ENCODE measurements at places on chromosomes 2 and 18. TPM values are rescaled to one million over a fixed set of nuclear protein-coding genes. Genes with fewer than 3 reads are reported as not detected.
A peak's percentile ranks its signal among the peaks of the same experiment; 100 is the strongest.

Gene CHRND
- total RNA-seq, result not detected

DNA sequence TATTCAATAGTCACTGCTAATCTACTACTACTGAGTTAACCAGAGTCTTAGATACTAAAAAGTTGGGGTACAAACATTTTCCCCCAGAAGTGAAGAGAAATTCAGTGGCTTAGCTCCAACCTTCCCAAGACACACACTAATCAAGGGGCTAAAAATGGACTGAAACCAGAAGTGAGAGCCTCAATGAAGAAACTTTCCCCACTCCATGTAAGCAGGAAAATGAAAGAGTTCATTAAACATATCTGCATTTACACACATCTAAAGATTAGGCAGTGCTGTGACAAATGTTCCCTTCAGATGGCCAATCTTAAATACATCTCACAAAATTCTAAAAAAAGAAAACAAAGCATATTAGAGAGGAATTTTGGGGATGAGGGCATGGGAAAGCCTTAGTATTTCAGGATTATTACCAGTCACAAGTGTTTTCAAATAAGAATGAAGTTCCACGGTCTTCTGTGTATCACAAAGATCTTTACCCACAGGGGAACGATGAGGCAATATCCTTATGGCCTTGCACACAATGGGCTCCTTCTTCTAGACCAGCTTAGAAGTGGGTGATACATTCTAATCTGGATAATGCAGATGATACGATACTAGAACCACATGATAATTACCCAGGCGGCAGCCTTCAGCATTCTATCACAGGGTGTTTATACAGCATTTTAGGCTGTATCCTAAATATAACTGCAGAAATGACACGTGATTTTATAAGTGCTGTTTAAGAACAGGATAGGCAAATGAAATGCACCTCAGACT, 17.1 kb downstream of the ANKRD44 start:
- peak; percentile 34 for ATAC-seq

DNA sequence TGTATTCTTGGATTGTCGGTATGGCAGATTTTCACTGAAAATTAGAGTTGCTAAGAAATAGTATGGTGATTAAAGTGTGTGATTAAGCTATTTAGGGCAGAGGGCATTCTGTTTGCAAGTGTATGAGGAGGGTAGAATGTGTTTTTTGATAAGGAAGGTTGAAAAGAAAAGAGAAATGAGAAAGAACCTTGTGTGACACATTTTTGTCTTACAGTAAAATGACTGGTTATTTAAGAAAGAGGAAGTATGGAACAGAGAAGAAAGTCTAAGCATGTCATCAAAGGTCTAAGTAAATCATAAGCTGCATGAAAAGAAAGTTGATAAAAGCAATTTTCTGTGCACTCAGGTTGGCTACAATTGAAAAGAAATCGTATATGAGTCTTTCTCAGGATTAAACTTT, 5.2 kb upstream of the RSAD2 start:
- no peak for ATAC-seq

DNA sequence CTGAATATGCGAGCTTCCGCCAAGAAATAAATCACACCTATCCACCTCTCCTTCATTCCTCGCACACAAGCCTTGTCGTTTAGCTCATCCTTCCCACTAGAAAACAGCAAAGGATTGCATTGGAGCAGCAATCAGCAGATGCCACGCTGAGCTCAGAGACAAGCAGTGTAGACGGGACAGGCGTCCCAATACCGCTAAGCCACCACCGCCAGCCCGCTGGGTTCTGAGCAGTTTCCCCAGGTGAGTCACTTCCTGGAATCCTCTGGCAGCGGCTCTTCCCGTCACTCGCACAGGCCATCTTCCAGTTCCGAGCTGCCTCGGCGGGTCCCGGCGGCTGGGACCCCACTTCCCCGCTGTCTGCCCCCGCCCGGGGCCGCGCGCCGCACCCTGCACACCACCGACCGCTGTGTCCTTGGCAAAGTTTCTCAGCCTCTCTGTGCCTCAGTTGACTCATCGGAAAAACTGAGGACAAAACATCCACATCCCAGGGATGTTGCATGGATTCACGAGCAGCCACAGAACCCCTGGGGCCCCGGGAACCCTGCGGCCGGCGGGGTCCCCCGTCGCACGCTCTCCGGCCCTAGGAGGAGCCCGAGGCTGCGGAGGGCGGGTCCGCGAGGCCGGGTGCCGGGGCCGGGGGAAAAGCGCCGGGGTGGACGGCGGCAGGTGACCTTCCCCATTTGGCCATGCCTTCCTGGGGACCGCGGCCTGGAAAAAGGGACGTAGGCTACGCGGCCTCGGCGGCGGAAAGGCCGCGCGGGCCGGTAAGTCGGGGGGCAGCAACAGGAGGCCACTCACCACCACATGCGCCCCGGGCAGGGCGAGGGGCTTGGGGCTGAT, 573 bp downstream of the KDSR start:
- peak; percentile 24 for ATAC-seq
